ENCODE measurements at places on chromosomes 2 and 18.

DNA sequence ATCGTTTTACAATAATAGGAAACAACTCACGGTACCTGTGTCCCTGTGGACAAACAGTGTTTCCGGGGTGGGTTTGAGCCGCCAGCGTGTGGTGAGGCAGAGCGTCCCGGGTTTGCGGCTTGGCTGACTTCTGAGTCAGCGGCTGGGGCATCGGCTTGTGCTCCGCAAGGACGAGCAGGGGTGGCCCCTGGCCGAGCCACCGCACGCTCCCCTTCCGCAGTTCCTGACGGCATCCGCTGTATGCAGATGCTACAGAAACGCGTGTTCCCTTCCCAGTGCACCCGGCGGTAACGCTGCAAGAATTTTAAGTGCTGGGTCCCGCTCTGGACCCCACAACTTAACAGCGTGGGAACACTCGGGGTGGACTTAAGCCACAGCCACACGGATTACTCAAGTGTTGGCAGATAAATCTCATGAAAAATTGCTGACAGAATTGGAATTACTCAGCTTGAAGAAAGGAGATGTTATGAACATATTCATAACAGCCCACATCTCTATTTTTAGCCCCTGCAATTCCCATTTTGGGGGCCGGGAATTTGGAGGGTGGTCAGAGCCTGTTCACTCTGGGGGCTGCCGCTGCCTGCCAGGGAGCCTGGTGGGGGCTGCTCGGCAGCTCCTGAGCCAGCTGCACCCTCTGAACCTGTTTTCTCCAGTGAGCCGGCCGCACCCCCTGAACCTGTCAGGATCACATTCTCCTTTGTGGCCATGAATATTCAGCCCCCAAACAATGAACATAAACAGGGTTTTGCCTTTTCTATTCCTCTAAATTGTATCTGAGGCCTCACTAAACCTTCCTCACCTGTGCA, 12.6 kb upstream of the KCNG2 start:
- DNase-seq: peak; percentile 12

DNA sequence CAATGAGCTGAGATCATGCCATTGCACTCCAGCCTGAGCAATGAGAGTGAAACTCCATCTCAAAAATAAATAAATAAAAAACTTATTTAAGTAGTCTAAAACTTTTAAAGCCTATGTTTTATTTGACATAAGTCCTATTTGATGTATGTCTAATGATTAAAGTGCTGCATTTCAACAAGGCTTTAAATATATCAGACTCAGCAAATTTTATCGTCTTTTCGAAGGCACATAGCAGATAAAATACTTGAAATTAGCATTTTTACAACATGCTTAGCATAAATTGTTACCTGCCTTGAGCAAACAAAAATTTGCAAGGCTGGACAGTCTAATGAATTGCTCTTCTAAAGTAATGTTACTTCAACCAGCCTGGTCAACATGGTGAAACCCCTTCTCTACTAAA, 85.9 kb downstream of the PRKRA start:
- DNase-seq: no peak

DNA sequence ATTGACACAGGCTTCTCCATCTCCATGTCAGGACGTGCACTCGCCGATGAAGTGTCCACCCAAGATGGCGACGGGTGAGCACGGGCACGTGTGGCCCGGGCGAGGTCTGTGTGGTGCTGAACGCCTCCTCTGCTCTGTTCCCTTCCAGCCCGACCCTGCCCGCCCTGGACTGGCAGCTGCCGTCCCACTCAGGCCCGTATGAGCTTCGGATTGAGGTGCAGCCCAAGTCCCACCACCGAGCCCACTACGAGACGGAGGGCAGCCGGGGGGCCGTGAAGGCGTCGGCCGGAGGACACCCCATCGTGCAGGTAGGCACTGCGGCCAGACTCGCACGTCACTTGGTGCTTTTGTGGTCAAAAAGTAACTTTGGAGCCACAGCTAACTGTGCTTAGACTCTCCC, 37.7 kb downstream of the NFATC1 start:
- no peak for DNase-seq

GRCh38 chr2:3664925-3665324, 6.9 kb downstream of the ALLC start:
- DNase-seq: no peak

DNA sequence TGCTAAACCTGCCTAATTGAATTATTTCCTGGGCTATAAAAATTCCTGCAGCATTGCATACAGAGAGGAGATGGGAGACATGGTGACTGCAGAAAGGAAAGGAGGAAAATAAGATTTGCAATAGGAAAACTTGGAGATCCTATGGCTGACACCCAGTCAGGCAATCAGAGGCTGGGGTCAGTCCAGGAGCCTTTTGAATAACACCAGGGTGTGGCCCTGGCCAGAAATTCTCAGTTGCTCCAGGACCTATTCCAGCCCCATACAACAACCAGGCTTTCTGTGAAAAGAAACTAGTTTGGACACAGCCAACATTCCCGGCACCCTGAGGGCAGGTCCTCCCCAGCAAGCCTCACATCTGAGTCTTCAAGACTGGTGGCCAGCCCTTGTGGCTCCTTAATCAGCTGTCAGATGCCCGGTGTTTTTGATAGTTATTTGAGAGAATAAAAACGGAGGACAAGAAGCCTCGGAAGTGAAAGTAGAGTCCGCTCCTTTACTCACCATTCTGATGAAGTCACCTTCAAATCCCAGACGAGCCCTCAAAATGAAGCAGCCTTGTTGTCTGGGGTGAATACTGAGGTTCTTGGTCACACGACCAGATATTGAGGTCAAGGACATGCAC, 31.1 kb upstream of the GMCL1 start:
- DNase-seq: peak; percentile 33

- DNase-seq: no peak
Observed at GRCh38 chr2:39657287-39657937, 8.3 kb upstream of the TMEM178A start.

DNA sequence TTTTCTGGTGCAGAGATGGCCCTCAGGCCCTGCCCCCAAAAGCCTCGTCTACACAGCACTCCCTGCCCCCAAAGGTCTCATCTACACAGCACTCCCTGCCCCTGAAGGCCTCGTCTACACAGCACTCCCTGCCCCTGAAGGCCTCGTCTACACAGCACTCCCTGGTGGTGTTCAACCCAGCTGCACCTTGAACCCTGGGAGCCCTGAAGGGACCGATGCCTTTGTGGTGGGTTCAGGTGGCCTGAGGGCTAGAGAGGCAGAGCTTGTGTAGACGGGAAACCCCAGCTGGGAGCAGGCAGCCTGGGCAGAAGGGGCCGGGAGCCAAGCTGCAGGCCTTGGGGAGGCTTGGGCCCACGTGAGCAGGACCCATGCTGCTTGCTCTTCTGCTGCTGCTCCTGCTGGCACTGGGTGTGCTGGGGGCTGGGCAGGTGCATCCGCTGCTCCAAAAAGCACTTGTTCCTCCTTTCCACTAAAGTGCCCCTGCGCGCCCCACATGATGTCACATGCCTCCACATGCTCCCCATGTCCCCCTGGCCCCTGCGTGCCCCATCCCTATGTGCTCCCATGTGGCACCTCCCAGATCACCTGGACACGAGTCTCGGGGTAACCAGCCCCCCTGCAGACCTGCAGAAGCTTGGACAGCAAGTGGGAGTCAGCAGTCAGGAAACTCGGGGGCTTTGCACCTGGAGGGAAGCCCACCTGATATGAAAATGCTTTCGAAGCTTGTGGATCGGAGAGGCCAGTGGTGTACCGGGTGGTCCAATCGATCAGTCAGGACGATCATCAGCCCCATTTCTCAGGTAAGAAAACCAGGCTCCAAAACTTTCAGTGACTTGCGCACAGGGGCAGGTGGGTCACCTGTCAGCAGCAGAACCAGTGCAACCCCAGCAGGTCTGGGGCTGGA, 94.9 kb upstream of the CTDP1 start:
- DNase-seq: no peak

DNA sequence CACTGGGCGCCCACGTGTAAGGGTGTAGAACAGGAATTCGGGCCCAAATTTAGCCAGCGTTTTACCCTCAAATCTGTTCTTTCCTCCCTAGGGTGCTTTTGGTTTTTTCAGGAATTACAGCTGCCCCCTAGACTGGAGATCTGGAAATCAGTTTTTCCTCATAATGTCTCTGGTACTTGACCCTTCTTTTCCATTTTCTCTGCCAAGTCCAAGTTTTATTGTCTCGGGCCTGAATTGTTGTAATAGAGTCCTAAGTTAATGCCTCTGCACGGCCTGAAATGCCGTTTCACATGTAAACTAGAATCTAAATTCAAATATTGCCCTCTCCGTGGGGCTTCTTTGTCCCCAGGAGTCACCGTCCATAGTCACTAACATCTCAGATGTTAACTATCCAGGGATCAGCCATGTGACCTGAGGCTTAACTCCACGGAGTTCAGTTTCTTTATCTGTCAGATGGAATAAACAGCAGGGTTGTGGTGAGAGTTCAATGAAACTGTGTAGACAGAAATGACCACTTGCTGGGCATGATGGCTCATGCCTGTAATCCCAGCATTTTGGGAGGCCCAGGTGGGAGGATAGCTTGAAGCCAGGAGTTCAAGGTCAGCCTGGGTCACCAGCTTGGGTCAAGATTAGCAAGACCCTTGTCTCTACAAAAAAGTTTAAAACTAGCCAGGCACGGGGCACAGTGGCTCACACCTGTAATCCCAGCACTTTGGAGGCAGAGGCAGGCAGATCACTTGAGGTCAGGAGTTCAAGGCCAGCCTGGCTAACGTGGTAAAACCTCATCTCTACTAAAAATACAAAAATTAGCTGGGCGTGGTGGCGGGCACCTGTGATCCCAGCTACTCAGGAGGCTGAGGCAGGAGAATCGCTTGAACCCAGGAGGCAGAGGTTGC, 12.7 kb upstream of the CABLES1 start:
- no peak for DNase-seq

Data from cardiac fibroblast (primary cell).